Motor neuron (in vitro differentiated cells): ENCODE measurements at places on chromosomes 6 and 20.

DNA sequence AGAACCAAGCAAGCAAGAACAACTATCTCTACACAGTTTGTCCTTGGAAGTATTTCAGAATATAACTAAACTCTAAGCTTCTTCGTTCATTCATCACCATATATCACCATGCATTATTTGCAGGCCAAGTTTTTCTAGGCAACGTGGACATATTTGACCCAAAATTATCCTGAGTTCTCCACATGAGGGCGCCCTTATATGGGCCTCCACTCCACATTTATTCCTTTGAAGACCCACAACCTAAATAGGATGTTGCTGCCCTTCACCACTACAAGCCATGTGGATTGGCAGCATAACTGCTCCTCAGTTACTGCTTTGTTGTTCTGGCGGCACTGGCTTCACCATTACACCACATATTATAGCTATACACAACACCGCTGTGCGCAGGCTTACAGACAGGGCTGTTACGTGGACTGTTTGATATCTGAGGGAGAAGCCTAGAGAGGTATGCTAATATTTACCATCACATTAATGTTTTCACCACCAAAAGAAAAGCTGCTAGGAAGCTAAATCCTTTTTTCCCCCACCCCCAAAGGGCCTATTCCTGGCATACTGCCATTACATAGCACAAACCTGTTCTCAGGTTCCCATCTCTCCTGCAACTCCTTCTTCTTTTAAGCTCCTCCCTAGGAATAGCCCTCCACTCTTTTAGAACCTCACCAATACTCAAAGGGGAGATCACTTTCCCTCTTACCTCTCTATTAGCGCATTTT, 411.7 kb downstream of the C6orf118 start:
- ATAC-seq = peak; percentile 93

DNA sequence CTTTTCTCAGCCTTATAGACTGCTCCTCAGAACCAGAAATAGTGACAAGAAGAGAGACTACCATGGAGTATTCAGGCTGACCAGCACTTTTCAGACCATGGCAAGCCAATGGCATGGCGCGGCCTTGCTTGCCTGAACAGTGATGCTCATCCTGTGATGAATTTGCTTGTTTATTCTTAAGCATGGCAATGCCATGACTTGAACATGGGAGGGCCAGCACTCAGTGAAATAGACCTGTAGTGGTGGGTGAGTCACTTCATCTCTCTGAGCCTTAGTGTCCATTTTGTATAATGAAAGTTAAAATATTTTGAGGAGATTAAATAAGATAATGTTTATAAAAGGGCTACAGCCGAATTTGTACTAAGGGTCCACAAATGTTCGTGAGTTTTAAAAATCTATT, 79.1 kb downstream of the LRRC1 start:
- no peak for ATAC-seq

GRCh38 chr6:65075705-65076230, 631.3 kb downstream of the EYS start:
- no peak for ATAC-seq

GRCh38 chr20:61778495-61778863, 287.2 kb downstream of the TAF4 start:
- ATAC-seq = no peak

- no peak for ATAC-seq
Observed at GRCh38 chr6:45915780-45916468, 99.7 kb downstream of the CLIC5 start.

DNA sequence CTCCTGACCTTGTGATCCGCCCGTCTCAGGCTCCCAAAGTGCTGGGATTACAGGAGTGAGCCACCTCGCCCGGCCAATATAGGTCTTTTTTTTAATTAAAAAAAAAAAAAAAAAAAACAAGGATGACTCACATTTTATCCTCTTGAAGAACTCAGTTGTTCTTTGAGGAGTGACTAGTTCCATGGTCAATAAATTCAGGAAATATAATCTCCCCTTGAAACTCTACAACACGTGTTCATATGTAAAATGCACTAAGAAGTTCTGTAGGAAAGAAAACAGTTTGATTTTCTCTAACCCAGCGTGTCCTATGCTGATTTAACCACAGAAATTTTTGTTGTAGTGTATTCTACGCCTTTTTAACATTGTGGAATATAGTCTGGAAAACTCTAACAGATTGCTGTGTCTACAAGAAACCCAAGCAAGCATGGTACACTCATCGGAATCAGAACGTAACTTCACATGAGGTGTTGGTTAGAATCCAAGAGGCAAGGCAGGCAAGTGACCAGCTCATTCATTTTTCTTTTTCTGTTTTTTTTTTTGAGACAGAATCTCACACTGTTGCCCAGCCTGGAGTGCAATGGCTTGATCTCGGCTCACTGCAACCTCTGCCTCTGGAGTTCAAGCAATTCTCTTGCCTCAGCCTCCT, 79.0 kb upstream of the ZNF217 start:
- ATAC-seq = no peak

DNA sequence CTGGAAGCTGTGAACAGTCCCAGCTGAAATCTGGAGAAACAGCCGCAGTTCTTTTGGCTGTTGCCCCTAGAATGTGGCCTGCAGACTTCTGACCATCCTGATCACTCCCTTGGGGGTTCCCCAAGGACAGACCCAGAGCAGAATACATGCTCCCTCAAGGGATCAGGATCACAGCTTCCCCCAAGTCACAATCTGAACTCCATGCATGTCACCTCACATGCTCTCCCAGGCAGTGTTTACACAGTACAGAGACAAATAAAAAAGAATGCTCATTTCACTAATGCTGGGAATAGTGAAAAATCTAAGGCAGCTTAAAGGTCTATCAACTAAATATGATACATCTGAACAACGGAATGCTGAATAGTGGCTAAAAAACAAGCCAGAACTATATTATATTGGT, 20.5 kb downstream of the SPAG4 start:
- no peak for ATAC-seq

DNA sequence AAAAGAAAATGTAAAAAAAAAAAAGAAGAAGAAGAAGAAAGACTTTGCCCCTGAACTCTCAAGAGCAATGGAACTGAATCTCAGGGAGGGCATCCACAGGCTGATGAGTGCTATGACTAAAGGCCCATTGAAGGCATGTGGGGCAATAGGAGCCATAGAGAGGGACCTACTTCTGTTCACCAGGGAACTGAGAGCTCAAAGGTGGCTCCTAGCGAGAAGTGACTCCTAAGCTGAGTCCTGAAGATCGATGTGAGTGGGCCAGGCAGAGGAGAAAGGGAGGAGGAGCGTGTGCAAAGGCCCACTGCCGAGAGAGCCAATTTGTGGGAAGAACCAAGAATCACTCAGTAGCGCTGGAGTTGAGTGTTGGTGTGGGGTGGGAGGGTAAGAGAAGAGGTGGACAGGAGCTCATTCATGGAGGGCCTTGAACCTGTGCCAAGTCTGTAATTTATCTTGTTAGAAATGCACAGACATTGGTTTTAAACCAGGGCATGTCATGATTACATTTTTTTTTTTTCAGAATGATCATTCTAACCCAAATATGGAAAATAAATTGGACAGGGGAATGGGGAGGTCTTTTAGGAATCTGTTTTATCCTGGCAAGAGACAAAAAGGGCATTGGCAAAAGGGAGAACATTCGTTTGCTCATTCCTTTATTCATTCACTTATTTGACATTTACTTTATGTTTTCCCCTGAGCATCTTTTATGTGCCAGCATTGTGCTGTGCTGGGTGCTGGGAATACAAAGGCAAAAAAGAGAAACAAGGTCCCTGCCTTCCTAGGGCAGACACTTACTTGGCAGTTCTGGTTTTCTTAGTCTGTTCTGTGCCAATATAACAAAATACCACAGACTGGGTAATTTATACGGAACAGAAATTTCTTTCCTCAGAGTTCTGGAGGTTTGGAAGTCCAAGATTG, 67.4 kb upstream of the DSP start:
- no peak for ATAC-seq

DNA sequence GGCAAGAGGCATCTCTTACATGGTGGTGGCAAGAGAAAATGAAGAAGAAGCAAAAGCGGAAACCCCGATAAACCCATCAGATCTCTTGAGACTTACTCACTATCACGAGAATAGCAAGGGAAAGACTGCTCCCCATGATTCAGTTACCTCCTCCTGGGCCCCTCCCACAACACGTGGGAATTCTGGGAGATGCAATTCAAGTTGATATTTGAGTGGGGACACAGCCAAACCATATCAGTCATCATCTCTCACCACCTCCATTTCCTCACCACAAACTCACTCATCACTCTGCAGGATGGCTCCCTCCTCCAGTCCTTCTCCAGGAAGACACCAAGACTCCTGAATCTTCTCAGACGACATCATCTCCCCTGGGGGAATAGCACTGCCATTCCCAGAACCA, 25.8 kb upstream of the SLC16A10 start:
- ATAC-seq = no peak

DNA sequence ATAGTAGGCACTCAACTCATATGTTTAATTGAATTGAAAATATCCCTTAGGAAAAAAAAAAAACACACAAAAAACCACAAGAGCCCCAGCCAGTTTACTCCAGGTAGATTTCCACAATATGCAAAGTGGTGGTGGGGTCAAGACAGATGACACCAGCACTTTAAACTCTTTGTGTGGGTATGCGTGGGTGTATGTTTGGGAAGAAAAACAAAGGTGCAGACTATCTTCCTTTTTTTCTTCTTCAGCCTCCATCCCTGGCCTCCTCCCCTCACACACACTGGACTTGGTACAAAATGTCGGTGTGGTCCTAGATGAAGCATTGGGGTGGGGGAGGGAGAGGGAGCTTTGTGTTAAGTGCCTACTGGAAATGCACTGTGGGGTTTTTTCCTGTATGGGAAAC, 42.2 kb upstream of the CDKAL1 start:
- ATAC-seq = no peak

DNA sequence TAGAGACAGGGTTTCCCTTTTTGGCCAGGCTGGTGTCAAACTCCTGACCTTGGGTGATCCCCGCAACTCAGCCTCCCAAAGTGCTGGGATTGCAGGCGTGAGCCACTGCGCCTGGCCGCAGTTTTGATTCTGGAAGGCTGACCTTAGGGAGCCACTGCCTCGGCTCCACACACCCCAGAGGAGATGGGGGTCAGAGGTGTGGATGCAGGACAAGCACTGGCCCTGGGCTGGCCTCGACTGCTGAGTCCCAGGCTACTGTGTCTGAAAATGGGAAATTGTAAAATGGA, 1.5 kb downstream of the ZBP1 start:
- no peak for ATAC-seq

DNA sequence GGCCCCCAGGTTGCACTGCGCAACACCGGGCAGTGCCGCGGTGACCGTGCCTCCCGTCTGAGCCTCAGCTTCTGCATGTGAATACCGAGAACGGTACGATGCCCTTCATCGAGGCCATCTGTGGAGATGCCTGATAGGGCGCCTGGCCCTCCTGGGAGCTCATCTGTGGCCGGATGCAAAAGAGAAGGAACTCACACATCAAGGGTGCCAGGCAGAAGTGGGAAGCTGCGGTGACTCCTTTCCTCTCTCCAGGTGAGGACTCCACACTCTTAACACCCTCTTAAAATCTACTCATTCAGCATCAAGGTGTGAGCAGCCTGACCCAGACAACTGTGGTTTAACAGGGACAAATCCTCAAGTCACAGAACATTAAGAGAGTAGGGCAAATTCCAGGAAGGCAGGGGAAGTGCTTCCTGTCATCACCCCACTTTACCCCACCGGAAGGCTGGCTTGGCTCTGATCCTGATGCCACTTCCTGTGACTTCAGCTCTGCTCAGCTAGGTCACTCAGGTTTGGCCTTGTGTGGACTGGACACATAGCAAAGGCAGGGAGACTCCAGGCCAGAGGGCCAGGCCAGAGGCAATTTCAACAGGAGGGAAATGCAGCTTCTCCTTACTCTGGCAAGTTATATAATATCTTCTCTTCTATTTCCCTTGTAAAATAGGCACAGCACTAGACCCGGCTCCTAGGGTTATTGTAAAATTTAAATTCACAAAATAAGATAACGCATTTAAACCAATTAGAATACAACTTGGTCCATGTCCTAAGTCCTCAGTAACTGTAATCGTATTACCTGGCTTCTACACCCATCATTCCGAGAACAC, 69.4 kb downstream of the CPNE5 start:
- ATAC-seq = no peak

DNA sequence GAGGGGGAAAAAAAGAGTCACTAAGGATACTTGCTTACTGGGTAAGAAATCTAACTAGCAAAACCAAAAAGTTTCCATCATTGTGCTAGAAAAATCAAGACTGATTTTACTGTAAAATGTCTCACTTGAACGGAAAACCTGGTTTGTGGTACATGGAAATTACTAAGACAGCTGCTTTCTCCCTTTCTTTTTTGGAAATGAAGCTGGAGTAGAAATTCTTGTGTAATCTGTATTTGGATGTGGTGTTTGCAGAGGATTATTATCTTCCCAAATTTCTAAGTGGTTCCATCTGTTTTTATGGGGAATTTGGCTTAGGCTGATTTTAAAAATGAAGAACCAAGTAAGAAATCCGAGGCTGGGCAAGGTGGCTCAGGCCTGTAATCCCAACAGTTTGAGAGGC, 20.4 kb downstream of the EPB41L2 start:
- no peak for ATAC-seq
